ENCODE measurements at places on chromosomes 2 and 18. TPM values are rescaled to one million over a fixed set of nuclear protein-coding genes. Genes with fewer than 3 reads are reported as not detected.

DNA sequence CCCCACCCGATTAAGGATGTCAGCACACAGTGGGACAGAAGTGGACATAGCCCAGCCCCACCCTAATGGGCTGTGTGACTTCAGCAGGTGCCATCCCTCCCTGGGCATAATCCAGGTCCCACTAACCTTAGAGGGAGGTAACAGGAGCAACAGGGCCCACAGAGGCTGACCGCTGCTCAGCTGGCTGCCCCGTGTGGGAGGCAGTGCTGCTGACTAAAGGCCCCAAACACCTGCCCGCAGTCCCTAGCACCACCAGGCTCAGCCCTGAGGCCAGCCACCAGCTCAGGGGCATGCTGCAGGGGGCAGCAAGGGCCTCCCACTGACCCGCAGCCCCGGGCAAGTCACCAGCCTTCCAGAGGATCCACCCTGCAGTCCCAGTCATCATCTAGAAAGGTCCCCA is 14.6 kb downstream of the BIN1 start:
- no peak overlapping the region for H3K4me3 ChIP-seq
- H3K27ac ChIP-seq, result no peak overlapping the region
- DNase-seq, result no peak
- no peaks in the 10 kb centered on the region for H3K27me3 ChIP-seq

GRCh38 chr2:191366199-191366598 is 121.0 kb downstream of the MYO1B start:
- no peaks in the 10 kb centered on the region for H3K27me3 ChIP-seq
- no peak overlapping the region for H3K4me3 ChIP-seq
- DNase-seq, result no peak
- H3K36me3 ChIP-seq, result peaks cover 23% of the 10 kb centered on the region

DNA sequence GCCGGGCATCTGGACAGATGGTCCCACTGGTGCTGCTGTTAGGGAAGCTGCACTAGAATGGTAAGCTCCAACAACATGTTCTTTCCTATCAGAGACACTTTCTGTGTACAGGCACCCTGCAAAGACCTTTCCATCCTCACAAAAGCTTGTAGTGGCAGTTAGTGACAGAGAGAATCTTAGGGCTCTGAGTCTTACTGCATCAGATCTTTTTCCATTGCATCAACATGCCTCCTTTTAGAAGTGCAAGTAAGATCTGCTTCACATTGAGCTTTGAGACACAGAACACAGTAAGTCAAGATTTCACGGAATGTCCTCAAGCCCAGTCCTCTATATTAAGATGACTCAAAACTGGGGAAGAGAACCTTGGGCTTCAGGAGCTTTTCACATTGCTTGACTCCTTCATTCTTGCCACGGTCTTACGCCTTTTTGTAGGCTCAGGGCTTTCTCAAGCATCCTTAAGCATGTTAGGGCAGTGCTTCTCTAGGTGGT is 52.6 kb downstream of the ARL4C start:
- no peak overlapping the region for H3K4me3 ChIP-seq
- H3K27me3 ChIP-seq, result no peaks in the 10 kb centered on the region
- no peak overlapping the region for H3K27ac ChIP-seq
- DNase-seq, result no peak

- H3K27ac ChIP-seq, result no peak overlapping the region
- H3K36me3 ChIP-seq, result no peaks in the 10 kb centered on the region
- no peaks in the 10 kb centered on the region for H3K27me3 ChIP-seq
- DNase-seq, result no peak
- H3K4me1 ChIP-seq, result peaks cover 6% of the 10 kb centered on the region
Observed at GRCh38 chr2:101787097-101787496, 89.6 kb downstream of the MAP4K4 start.

DNA sequence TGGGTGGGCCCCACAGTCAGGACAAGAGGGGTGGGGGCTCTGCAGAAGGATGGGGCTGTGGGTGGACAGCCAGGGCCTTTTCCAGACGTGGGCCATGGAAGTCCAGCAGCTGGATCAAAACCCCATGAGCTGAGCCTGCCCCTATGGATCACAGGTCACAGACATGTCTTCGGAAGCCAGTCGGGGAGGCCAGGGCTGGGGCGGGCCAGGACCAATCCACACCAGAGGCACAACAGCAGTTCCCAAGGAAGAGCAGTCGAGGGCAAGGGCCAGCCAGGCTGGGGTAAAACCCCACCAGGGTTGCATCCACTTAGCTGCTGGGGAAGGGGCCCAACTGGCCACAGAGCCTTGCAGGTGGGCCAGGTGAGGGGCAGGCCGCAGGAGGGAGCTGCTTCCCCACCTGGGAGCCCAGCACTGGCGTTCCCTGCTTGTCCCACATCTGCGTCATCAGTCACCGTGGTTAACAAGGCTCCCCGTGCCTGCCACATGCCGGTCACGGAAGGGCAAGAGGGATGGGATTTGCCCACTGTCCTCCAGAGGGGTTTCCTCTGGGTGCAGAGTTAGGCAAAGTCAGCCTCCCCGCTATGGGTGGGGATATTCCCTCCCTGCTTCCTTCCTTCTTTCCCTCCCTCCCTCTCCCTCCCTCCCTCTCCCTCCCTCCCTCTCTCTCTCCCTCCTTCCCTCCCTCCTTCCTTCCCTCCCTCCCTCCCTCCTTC is 46.4 kb upstream of the ODC1 start:
- H3K4me1 ChIP-seq, result no peaks in the 10 kb centered on the region
- no peaks in the 10 kb centered on the region for H3K27me3 ChIP-seq
- no peak overlapping the region for H3K27ac ChIP-seq
- peaks cover 8% of the 10 kb centered on the region for H3K36me3 ChIP-seq

DNA sequence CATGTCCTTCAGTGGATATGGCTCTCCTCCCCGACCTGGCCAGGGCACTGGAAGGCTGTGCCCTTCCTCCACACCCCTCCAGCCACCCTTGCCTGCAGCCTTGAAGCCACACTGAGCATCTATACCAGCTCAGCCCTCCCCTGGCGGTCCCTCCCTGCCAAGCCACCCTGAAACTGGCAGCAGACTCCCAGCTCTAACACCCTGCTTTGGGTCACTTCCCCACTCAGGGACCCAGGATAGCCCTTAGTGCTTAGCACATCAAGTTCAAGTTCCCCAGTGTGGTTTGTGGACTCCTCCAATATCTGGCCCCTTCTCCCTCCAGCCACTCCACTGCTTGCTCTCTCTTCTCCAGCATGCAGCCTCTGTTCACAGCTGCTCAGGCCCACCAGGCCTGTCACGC is 89.4 kb downstream of the TNS1 start:
- H3K36me3 ChIP-seq, result no peaks in the 10 kb centered on the region
- H3K4me3 ChIP-seq, result no peak overlapping the region
- no peak overlapping the region for H3K27ac ChIP-seq
- DNase-seq, result no peak
- H3K4me1 ChIP-seq, result peaks cover 4% of the 10 kb centered on the region

- peaks cover 9% of the 10 kb centered on the region for H3K27me3 ChIP-seq
- H3K4me1 ChIP-seq, result peaks cover 5% of the 10 kb centered on the region
- H3K36me3 ChIP-seq, result no peaks in the 10 kb centered on the region
- peak overlapping the region; percentile 55 for H3K4me3 ChIP-seq
Observed at GRCh38 chr2:143937723-143938350, 582.1 kb downstream of the ZEB2 start.

Gene CYS1
- 0.07 TPM for total RNA-seq

Gene POTEJ
- not detected for total RNA-seq

Measured in H9 (cell line).